Mammary epithelial cell (primary cell): ENCODE measurements at places on chromosomes 3 and 15. TPM values are rescaled to one million over a fixed set of nuclear protein-coding genes. Genes with fewer than 3 reads are reported as not detected.

ATP13A3 gene
- 65.5 TPM for polyA plus RNA-seq

TPRG1 gene
- 1.00 TPM for polyA plus RNA-seq

GRCh38 chr3:159252274-159252673 is 450.4 kb downstream of the MFSD1 start:
- no peak for DNase-seq

SH2D7 gene
- not detected for polyA plus RNA-seq

GOLGA8S gene
- not detected for polyA plus RNA-seq

- no peak for DNase-seq
Observed at GRCh38 chr3:151776259-151776740, 37.6 kb upstream of the AADAC start.

DNA sequence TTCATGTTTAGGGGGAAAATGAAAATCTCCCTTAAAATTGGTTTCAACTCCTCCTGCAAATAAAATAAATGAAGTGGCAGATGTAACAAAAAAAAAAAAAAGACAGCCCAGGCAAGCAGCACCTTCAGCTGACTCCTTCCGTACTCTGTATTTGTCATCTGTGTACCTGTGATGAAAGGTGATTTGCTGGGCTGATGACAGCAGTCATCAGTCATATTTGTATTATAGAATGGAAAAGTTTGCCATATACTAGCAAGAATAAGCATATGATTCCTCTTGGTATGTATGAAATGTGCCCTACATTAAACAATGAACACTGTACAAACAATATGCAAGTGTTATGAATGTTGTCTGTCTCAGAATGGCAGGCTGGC is 44.1 kb upstream of the WWTR1 start:
- DNase-seq, result peak; percentile 9

LPP gene
- polyA plus RNA-seq, result 19.1 TPM

DNA sequence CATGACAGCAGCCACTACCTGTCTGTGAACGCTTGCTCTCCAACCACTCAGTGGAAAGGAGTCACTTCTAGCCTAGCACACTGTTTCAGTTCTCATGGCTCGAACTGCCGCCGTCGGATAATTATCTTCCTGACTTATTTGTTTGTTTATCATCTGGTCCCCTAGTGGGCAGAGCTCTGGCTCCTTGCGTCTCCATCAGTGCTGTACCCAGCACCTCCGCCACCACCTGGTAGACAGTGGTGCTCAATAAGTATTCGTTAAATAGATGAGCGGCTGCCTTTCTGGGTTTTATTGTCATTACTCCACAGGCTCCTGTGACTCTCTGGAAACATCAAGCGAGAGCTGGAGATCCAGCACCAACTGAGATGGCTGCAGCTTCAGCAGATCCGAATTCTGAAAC is 297.5 kb downstream of the NTRK3 start:
- DNase-seq, result no peak

GRCh38 chr3:27939521-27939920 is 217.4 kb upstream of the EOMES start:
- DNase-seq, result peak; percentile 1

GPR156 gene
- polyA plus RNA-seq, result 0.27 TPM

CPEB1 gene
- 0.37 TPM for polyA plus RNA-seq

CFAP100 gene
- not detected for polyA plus RNA-seq

- peak; percentile 42 for DNase-seq
Observed at GRCh38 chr15:34721802-34722438, 32.9 kb downstream of the GJD2 start.

CCDC33 gene
- polyA plus RNA-seq, result 0.20 TPM

SMAD6 gene
- polyA plus RNA-seq, result 0.11 TPM

GRCh38 chr3:125351814-125352456 is 23.2 kb downstream of the ZNF148 start:
- peak; percentile 43 for DNase-seq
